Stimulated activated CD4-positive, alpha-beta T cell treated with anti-CD3 and anti-CD28 coated beads, TNF-alpha, amount 100 ng/mL, for 4 hours (primary cell): ENCODE measurements at places on chromosomes 2 and 18.

- no peak for DNase-seq
Observed at GRCh38 chr2:48339451-48339850, 190.5 kb upstream of the STON1 start.

GRCh38 chr2:173963323-173963816 is 1.8 kb downstream of the SP3 start:
- DNase-seq = no peak

DNA sequence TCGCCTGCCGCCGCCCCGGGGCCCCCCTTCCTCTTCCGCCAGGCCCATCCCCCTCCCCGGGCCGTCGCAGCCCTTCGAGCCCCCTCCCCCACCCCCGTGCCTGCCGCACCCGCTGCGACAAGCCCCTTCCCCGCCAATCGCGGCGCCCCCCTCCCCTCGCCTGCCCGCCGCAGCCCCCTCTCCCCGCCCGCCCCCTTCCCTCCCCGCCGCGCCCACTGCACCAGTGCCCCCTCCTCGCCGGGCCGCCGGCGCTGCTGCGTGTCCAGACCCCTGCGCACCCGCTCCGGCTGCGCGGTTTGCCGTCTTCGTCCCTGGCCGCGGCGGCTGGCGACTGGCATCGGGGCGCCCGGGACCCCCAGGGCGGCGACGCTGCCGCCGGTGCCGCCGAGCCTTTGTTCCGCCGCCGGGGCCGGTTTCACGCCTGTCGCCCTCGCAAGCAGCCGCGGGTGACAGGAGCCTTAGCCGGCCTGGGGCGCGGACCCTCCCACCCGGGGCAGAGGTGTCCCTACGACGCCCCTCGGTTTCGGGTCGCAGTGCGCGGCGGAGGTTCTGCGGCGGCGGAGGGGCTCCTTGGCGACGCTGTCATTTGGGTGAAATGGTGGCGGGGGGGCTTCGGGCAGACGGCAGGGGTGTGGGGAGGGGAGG is 18.1 kb downstream of the GPC1 start:
- DNase-seq = no peak

- no peak for DNase-seq
Observed at GRCh38 chr18:40524881-40525280, 1430.2 kb upstream of the PIK3C3 start.

- no peak for DNase-seq
Observed at GRCh38 chr2:165648801-165649200, 145.2 kb downstream of the GALNT3 start.

DNA sequence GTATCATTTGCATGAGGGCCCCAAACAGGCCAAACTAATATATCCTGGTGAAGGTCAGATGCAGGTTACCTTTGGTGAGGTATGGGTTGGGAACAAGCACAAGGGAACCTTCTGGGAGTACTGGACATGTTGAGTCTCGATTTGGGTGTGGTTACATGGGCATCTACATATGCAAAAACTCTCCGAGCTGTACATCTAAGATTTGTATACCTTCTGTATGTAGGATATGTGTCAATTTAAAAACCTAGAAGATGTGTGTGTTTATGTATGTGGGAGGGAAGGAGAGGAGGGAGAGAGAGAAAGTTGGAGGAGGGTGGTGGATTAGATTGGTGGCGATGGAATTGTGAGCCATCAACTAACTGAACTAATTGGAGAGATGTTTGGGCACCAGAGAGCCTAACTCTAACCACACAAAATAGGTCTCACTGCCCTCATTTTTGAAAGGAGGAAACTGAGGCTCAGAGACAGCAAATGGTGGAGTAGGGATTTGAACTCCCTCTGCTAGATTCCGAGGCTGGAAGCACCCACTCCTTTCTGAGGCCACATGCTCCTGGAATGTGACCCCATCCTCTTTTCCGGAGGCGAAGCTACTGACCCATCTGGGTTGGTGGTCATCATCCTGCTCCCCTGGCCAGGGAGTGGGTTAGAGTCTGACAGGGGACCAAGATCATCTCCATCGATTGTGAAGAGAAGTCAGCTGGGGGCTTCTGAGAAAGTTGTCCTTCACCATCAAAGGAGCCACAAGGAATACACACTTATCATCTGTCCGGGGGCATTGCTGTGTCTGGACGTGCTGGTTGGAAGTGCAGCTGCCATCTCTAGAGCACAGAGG is 107.3 kb upstream of the MYCN start:
- DNase-seq = no peak
